ENCODE measurements at places on chromosomes 12 and 14.

DNA sequence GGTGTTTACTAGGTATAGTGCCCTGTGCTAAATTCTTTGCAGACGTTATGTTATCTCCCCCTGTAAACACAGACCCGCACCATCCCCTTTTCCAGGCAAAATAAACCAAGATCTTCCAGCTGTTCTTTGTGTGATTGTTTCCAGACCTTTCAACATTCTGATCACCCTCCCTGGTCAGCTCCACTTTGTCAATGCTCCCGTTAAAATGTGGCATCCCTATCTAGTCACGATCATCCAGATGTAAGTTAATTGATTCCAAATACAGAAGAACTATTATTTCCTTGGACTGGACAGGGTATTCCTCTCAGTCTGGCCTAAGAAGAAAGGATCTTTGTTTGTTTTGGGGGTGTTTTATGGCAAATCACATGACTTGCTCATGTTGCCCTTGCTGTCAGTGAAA, 127.6 kb upstream of the ARID2 start:
- no peak for DNase-seq

- DNase-seq: no peak
Measured at GRCh38 chr12:10397296-10397695, 7.5 kb upstream of the KLRK1 start.

DNA sequence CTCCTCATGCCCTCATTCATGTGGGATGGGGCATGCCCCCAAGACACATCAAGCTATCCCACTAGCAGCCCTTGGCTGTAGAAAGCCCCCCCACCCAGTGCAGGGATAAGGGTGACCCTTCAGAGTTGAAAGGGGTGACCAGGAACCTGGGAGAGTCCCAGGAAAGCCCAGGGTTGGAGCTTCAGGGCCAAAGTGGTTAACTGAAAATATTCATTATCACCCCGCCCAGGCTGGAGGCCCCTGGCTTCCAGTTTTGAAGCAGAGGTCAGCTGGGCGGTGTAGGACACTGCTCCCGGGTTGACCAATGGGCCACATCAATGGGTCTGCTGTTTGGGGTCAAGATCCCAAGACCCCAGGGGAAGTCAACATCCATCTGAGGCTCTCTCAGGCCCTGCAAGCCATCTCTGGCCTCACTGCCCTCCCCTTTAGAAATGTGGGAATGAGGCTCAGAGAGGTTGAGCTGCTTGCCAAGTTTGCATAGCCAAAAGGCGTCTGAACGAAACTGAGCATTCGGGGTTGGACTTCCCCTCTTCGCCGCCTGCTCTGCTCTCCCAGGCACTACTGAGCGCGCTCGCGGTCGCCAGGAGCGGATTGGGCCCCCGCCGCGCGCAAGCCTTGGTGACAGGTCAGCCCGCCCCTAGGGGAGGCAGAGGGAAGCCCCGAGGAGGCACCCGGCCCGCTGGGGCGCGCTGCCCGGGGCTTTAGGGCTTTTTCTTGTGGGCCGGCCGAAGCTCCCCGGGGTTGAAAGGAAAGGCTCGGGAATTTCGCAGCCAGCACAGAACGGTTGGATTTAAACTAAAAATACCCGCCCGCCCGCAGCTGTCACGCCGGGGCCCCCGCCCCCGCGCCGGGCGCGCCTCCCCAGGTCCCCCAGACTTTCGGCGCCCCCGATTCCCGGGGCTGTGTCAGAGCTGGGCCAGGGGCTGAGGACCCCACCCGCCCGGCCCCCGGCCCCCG, 576 bp downstream of the SYNE3 start:
- peak; percentile 45 for DNase-seq

GRCh38 chr12:67449591-67450052, 180.5 kb downstream of the CAND1 start:
- no peak for DNase-seq

GRCh38 chr12:130982565-130983225, 29.0 kb downstream of the ADGRD1 start:
- no peak for DNase-seq

DNA sequence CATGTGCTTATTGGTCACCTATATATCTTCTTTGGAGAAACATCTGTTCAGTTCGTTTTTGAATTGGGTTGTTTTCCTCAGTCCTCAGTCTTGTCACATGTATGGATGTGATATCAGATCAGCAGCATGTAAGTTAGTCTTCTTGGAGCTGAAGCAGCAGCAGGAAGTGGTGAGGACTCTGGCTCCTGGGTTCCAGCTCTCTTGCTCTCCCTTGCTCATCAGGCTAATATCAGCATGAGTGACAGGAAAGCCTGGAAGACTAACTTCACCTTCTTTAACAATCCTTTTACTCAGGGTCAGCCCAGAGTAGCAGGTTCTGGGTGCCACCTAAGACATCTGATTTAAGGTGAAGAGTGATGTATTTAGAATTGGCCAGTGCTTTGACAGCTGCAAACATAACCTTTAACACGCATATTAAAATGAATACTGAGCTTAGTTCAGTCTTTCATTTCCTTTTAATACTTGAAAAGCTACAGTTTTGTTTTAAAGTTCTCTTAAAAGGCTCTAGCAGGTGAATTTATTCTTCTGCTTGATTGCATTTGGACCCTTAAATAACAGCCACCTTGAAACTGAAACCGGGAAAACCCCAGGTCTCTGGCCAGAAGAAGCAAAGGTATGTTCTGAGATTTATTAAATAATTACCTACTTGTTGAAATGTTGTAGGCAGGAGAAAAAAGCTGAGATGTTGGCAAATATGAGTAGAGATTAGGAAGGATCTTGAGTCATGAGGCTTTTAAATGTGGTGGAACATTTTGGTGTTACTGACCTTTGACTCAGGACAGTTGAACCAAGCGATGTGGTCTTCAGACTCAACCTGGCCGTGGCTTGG, 54.3 kb downstream of the DRAM1 start:
- no peak for DNase-seq

- no peak for DNase-seq
Measured at GRCh38 chr12:34396861-34397590, 374.7 kb downstream of the ALG10 start.

DNA sequence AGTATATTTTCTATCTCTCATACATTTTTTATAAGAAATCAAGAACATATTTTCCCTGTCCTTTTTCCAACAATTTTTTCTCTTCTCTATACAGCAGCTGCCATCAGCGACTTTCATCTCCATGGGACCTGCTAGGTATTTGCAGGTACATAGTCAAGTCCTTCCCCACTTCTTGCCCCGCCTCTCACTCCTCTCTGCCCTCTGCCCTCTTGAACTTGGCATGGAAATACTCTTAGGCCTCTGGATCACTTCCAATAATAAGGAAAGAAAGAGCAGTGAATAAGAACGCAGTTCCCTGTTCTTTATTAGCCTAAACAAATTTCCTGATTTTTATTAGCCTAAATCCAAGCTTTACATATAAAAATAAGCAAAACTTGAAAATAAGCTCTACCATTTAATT, 353.1 kb downstream of the SEC23A start:
- DNase-seq: no peak

- no peak for DNase-seq
Measured at GRCh38 chr12:76300297-76300665, 47.9 kb downstream of the BBS10 start.

DNA sequence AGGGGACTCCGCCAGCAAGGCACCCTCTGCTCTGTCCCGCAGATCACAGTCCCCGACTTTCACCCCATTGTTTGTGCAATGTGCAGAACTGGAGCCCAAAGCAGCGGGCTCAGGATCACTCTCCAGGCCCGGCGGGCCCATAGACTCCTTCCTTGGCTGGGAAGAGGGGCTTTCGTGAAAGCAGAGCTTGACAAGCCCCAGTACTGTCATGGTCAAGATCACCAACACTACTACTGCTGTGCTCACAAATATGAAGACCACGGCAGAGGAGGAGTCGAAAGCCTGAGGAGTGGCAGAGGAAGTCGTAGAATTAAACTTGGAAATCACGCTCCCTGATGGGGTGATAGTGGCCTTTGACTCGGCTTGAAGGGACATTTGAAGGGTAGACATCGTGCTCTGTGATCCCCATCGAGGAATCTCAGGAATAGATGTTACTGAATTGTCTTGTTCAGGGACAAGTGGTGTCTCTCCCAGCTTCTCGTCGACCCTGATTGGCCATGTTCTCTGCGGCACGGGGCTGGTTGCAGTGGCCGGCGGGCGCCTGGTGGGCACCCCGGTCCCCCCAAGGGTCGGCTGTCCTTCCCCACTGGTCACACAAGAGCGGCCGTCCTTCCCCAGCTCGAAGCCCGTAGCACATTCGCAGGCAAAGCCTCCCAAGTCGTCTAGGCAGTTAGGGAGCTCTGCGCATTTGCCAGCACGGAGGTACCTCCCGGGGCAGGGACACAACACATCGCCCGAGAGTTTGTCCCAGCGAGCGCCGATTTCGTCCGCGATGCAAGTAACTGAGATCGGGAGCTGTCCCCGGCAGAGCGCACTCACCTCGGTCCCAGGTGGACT, 1.1 kb downstream of the CLEC14A start:
- no peak for DNase-seq

GRCh38 chr12:68958322-68958721, 25.4 kb upstream of the CPM start:
- no peak for DNase-seq

DNA sequence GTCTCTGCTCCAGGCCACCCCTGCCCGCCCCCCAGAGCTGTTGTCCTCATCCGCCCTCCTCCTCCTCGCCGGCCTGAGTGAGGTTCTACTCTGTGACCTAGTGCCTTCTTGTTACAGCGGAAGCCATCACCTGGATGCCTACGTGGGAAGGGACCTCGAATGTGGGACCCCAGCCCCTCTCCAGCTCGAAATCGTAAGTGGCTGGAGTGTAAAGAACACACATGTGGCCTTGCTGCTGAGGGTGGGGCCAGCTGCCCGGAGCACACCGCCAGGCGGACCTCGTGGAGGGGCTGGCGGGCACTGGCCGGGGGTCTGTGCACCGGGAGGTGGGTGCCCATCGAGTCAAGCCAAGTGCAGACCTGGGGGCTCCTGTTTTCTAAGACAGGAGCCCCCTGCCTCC, 19.4 kb downstream of the MEG3 start:
- no peak for DNase-seq

GRCh38 chr12:101634724-101635123, 40.0 kb downstream of the MYBPC1 start:
- no peak for DNase-seq

DNA sequence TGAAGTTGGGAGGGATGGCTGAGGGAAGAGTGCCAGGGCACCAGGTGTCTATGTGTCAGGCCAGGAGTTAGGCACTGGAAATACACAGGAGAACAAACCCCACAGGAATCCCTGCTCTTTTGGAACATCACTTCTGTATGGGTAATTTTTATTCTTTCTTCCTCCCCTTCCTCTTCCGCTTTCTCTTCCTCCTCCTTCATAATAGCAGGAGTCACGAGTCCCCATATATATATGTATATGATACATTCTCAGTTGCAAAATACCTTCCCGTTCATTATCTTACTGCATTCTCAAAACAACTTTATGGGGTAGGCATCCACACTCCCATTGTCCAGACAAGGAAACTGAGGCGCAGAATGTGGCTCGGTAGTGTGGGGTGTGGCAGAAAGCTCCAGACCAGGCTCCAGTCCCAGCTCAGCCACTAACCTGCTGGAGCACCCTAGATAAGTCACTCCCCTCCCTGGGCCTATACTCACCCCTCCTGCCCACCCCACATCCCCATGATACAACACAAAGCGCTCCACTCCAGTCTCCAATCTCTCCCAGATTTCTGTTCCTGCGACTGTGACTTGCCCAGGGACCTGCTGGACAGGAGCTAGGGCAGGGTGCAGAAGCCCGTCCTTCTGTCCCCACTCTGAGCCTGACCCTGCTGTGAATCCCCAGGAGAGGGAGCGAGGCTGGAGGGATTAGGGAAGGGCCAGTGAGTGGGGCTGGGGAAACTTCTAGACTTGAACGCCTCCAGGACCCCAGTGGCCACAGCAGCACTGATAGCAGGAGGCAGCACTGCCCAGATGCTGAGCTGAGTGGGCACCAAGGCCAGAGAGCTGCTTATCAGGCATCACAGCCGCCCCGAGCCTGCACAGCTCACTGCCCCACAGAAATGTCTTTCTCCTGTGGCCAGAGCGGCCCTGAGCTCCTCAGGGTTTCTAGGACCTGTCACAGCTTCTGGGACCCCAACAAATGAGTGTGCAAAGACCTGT, 1.4 kb upstream of the AQP2 start:
- no peak for DNase-seq

GRCh38 chr12:111673503-111673902, 12.3 kb downstream of the BRAP start:
- DNase-seq: no peak

DNA sequence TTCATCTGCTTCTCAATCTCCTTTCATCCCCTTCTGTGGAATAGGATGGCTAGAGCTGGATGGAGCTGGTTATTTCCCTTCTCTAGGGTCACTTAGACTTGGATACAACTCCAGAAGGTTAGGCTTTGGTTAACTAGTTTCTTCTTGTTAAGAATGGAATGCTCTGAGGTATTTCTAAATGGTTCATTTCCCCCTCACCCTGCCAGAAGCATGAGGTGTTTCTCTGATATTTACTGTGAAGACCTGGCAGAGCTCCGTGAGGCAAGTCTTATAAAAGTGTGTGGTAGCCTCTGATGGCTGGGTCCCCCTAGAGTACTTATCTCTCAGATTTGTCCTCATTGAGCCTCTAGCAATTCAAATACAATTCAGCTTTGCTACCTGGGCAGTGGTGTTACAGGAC, 207.9 kb downstream of the SLC16A7 start:
- DNase-seq: no peak

- no peak for DNase-seq
Measured at GRCh38 chr12:110699591-110700445, 10.9 kb upstream of the HVCN1 start.

- DNase-seq: no peak
Measured at GRCh38 chr12:71007781-71008404, 87.4 kb upstream of the PTPRR start.

DNA sequence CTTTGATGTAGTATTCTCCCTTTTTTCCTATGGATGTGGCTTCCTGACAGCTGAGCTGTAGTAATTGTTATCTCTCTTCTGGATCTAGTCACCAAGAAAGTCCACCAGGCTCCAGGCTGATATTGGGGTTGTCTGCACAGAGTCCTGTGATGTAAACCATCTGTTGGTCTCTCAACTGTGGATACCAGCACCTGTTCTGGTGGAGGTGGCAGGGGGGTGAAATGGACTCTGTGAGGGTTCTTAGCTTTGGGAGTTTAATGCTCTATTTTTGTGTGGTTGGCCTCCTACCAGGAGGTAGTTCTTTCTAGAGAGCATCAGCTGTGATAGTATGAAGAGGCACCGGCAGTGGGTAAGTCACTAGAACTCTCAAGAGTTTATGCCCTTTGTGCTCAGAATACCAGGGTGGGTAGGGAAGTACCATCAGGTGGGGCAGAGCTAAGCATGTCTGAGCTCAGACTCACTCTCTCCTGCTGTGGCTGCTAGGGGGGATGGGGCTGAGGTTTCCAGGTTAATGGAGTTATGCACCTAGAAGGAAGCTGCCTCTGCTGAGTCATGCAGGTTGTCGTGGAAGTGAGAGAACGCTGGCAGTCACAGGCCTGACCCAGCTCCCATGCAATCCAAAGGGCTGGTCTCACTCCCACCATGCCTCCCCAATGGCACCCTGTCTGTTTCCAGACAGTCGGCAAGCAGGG, 3.0 kb upstream of the TAS2R14 start:
- no peak for DNase-seq

DNA sequence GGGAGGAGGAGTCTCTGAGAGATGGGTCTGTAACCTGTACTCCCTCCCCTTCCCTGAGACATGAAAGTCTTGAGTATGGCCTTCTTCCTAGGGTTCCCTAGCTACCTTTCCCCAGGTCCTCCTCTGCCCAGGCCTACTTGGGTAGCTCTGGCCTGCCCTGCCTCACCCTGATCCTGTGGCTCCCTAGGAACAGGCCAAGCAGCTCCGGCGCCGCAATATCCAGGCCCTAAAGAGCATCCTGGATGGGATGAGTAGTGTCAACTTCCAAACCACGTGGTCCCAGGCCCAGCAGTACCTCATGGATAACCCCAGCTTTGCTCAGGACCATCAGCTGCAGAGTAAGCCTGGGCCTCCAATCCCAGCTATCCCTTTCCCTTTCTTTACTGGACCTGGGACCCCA, 12.3 kb downstream of the PRPF40B start:
- no peak for DNase-seq
